ENCODE measurements at places on chromosomes 16 and 17.

DNA sequence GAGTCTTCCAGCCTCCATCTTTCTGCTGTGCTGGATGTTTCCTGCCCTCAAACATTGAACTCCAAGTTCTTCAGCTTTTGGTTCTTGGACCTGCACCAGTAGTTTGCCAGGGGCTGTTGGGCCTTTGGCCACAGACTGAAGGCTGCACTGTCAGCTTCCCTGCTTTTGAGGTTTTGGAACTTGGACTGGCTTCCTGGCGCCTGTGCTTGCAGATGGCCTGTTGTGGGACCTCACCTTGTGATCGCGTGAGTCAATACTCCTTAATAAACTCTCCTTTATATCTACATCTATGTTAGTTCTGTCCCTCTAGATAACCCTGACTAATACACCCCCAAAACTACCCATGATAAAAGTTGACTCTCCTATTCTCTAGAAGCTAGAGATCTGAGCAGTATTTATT is 7.6 kb upstream of the CD300A start:
- DNase-seq: no peak

DNA sequence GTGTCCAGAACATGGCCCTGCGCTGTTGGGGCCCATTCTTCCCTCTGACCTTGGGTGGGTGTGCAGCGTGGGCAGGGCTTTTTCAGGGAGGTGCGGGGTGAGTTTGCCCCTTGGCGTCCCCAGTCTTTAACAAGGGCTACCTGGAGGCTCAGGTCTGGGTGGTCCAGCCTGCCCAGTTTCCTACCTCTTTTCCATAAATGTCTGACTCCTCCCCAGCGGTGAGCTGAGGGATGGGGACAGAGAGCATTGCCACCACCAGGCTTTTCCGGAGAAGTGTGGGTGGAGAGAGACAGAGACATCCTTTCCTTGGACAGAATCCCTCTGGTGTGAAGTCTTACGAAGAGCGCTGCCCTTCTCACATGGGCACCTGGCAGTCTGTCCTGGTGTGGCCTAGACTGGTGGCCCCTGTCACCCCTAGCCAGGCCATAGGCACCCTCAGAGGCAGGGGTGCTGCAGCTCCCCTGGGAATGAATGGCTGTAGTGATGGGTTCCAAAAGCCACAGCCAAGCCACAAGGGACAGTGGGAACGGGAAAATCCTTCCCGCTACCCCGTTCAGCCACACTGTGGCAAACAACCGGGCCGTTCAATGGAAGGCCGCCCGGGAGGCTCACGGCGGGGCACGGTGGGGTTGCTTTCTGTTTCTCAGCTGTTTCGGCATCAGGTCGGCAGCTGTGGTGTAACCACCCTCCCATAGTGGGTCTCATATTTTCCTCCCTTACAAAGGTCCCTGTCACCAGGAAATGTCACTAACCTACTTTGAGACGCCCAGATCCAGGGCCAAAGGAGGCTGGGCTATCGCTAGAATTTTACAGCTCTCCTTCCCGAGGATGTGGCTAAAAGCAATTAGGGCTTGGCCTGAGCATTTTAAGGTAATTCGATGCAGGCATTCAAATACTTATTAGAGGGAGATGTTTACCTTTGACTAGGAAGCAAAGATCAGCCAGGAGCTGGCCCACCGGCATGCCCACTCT is 61.9 kb upstream of the GSE1 start:
- no peak for DNase-seq

DNA sequence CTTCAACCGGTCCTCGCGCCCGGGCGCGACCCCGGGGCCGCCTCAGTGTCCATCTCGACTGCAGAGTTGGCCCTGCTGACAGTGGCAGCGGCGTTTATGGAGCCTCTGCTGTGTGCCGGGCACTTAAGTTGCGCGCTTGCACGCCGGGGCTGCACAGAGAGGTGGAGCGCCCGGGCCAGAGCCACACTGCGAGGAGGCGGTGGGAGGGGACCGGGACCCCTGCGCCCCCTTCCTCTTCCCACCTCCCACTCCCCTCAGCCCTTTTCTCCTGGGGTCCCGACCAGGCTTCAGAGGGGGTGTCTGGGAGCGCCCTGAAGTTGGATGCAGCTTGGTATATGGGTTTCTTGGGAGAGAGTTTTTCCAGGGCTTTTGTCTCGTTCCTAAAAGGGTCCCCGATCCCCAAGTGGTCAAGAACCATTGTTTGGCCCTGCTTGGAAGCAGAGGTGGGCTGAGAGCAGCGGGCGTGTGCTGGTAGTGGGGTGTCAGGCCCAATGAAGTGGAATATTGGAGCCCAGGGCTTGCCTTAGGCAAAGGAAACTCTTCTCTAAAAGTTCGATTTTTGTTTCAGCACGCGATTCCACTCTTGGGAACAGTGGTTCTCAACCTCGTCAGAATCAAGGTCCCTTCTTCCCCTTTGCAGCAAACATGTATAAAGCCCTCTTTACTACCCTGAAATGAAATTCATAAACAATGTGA is 605 bp downstream of the MRTFB start:
- DNase-seq: no peak

DNA sequence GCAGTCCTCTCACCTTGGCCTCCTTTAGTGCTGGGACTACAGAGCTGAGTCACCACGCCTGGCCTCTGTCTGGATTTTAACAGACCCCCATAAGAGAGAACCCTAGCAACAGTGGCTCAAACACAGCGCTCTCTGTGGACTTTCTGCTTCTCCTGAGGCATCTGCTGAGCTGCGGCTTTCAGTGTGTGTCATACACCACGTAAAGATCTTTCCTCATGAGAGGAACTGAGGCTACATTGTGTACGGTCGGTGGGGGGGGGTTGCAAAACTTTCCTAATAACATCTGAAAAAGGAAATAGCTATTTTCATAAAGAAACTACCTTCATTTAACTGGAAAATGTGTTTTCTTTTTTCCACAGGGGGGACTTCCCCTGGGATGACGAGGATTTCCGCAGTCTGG is 32.9 kb downstream of the DEF8 start:
- DNase-seq: no peak

DNA sequence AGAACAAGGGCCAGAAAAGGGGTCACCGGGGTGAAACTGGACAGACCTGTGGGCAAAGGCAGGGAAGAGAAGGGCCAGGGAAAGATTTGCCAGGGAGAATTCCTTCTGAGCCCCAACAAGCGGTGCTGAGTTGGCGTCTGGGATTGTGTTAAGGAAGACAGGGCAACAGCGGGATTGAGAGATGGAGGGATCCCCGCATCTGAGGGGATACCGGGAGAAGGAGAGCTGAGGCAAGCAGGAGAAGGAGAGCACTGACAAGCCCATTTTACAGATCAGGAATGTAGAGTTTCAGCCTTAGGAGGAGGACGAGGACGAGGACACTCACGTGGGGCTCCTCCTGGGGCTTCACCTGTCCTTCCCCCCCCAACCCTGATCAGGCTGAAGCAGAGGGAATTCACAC is 998 bp upstream of the ABCC3 start:
- no peak for DNase-seq

All from epithelial cell of prostate (primary cell).